Hepatic stellate cell (primary cell): ENCODE measurements at places on chromosomes 12 and 14.

GRCh38 chr12:78697817-78698415, 166.7 kb upstream of the SYT1 start:
- no peak for DNase-seq

- no peak for DNase-seq
These were observed 163.4 kb downstream of the KICS2 start for GRCh38 chr12:64058541-64059265.

- no peak for DNase-seq
These were observed 29.5 kb downstream of the DDX51 start for GRCh38 chr12:132114667-132115066.

DNA sequence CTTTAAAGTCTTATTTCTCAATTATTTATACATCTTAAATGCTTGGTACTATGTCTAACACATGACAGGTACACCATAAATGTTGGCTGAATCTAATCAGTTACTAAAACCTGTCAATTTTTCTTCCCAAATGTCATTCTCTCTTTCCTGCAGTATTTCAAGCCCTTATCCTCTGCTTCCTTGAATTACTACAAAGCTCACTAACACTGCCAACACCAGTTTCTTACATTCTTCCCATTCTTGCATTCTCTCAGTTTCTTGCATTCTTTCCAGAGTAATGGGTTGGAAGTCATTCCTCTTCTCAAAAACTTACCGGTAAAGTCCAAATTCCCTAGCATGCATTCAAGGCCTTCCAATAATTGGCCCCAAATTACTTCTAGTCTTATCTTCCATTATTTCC, 9.6 kb upstream of the SMARCC2 start:
- no peak for DNase-seq

GRCh38 chr14:67815573-67816225, 691 bp downstream of the ZFYVE26 start:
- peak; percentile 34 for DNase-seq

- no peak for DNase-seq
These were observed 268.7 kb downstream of the DAD1 start for GRCh38 chr14:22320362-22320750.

DNA sequence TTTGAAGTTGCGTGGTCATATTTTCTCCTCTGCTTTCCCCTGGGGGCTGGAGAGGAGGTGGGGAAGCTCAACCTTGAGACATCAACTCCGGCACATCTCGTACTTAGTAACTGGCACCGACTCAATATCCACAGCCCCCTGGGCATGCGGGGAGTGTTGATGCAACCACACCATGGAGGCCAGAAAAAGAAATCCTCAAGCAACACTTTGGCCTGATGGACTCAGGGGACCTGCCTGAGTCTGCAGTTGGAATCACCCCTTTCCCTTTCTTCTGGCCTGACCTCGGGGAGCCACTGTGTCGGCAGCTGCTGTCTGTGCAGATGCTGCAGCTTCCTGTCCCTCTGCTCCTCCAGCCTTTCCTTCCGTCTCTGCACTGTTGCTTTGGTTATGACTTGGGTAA, 11.4 kb upstream of the AACS start:
- no peak for DNase-seq

GRCh38 chr14:44981198-44981597, 19.2 kb downstream of the TOGARAM1 start:
- DNase-seq, result no peak

- DNase-seq, result no peak
These were observed 1017.4 kb downstream of the DIO2 start for GRCh38 chr14:79193689-79194477.

DNA sequence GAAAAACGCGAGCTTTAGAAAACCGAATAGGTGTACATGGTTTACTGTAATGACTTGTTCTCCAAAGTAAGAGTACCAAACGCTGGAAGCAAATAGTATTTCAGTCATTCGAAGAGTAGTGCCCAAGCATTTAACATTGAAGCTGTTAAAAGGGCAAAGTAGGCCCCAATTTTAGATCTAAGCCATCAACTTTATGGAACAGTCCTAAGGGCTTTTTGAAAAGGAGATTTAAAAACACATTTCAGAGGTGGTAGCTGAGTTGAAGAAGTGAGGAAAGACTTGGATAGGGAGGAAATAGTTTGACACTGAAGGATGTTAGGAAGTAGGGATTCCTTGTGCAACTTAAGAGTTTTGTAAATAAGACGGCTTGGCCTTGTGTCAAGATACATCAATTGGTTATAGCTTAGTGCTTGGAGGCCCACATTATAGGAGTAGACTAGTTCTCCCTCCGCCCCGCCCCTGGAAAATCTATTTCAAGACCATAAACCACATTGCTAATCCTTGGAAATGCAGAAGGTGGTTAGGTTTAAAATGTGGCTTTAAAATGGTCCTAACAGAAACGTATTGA, 783 bp upstream of the TUBA1B start:
- DNase-seq, result peak; percentile 26

DNA sequence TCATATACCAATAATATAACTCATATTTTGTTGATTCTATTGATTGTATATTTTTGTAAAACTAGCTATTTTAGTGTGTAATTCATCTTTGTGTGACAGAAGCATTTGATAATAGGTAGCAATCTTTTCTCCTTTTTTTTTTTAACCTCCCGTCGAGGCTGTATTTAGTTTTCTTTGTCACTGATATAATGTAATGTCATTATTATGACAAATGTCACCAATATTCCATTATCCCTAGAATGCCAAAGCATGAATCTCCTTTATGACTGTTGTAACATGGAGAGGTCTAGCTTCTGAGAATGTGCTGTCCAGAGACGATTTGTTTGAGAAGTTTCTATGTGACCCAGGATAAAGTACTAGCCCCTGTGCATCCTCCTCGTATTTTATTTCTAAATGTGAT, 639.0 kb upstream of the ATXN7L3B start:
- no peak for DNase-seq

- DNase-seq, result no peak
These were observed 55.0 kb downstream of the KDM5A start for GRCh38 chr12:334125-334524.

- no peak for DNase-seq
These were observed 24.1 kb downstream of the DMAC2L start for GRCh38 chr14:50335989-50336824.

- DNase-seq, result no peak
These were observed at the start of gene MYH7 for GRCh38 chr14:23435543-23436326. MYH7 (minus strand) TSS chr14:23435660; CDS start chr14:23433732, 1,928 bp downstream.

- DNase-seq, result no peak
These were observed 157.9 kb downstream of the PAWR start for GRCh38 chr12:79532907-79533288.

DNA sequence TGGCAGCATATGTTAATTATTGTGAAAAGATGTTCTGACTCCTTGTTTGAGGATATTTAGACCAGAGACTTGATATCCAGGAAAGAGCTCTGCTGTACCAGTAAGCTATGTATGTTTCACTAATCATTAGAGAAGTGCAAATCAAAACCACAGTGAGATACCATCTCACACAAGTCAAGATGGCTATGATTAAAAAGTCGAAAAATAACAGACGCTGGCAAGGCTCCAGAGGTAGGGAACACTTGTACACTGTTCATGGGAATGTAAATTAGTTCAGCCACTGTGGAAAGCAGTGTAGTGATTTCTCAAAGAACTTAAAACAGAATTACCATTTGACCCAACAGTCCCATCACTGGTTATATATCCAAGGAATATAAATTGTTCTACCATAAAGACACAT, 171.6 kb downstream of the DPY19L2 start:
- DNase-seq, result no peak

DNA sequence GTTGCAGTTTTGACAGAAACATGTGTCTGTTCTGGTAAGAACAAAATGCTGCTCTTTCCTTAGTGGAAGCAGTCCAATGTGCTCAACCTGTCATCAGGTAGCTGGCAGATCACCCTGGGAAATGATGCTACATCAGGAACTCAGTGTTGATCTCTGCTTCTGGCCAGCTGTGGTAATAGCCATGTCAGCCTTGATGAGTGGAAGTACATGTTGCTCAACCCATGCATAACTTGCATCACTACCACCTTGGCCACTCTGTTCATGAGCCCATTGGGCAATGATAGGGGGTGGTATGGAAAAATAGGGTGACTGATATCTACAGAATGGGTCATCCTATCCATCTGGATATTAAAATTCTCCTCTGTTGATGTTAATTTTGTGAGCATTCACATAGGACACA, 411.0 kb downstream of the C12orf50 start:
- no peak for DNase-seq

DNA sequence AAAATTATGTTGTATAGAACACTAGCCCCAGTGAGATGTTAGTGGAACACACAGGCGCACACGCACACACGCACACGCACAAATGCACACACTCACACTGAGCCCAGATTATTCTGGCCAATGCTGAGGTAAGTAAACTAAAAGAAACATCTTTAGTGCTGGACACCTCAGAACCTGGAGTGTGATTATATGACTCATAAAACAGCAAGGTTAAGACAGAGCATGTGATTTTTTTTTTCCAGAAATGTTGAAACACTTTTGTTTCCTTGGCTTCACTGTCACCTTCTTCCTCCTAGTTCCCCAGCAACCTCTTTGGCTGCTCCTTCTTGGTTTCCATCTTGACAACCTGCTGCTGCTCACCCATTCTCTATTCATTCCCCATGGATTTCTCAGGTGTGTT, 141.0 kb upstream of the ALG10B start:
- no peak for DNase-seq

DNA sequence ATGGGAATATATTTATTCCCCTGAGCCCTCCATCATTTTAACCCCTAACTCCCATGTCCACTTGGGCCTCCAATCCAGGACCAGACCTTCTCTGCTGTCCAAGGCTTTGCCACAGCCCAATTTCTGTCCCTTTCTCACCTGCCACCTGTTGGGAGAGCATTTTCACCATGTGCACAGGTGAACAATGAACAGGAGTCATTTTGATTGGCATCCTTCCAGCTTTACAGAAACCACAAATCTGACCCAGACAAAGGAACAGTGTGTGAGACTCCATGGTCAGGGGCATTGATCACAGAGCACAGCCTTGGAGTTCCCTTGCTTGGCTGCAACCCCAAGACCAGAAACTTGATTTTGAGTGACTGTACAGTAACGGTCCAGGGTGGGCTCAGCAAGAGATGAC, 91.9 kb downstream of the CRACR2A start:
- no peak for DNase-seq

- no peak for DNase-seq
These were observed 59.5 kb downstream of the DAAM1 start for GRCh38 chr14:59247801-59248584.

DNA sequence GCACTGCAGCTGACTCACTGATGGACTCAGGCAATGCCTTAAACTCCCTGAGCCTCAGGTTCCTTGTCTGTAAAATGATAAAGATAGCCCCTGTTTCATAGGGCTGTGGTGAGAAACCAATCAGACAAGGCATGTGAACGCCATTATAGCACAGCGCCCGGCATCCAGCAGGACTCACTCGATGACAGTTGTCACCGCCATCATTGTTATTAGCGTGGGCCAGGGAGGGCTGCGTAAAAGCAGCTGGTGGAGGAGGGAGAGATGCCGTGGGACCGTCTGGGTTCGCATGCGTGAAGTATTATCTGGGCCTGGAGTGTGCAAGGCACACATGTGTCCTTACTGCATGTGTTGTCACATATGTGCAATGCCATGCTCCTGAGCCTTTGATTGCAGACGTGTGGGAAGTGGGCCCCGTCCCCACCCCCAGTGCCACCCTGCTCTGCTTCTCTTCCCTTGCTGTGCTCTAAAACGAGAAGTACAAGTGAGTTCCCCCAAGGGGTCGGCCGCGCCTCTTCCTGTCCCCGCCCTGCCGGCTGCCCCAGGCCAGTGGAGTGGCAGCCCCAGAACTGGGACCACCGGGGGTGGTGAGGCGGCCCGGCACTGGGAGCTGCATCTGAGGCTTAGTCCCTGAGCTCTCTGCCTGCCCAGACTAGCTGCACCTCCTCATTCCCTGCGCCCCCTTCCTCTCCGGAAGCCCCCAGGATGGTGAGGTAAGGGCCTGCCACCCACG, at the start of gene PTPN6:
TSS of gene PTPN6 (plus strand) at position 546 of the 730 bp plus-strand sequence. CDS start at position 703, 157 bp downstream.
- DNase-seq, result no peak

- peak; percentile 32 for DNase-seq
These were observed 103.8 kb downstream of the OSBPL8 start for GRCh38 chr12:76455582-76456345.

GRCh38 chr14:79412822-79413221, 798.5 kb downstream of the DIO2 start:
- no peak for DNase-seq

DNA sequence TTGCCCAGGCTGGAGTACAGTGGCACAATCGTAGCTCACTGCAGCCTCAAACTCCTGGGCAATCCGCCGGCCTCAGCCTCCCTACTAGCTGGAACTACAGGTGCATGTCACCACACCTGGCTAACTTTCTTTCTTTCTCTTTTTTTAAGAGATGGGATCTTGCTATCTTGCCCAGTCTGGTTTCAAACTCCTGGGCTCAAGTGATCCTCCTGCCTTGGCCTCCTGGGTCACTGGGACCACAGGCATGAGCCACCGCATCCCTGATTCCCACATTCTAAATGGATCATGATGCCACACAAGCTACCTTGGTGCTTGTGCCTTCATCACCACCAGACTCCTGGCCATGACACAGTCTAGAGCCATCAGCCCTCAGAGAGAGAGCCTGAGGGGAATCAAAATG, 43.8 kb downstream of the PRKAB1 start:
- DNase-seq, result no peak

- no peak for DNase-seq
These were observed 21.9 kb downstream of the ZNF891 start for GRCh38 chr12:133108150-133108549.

DNA sequence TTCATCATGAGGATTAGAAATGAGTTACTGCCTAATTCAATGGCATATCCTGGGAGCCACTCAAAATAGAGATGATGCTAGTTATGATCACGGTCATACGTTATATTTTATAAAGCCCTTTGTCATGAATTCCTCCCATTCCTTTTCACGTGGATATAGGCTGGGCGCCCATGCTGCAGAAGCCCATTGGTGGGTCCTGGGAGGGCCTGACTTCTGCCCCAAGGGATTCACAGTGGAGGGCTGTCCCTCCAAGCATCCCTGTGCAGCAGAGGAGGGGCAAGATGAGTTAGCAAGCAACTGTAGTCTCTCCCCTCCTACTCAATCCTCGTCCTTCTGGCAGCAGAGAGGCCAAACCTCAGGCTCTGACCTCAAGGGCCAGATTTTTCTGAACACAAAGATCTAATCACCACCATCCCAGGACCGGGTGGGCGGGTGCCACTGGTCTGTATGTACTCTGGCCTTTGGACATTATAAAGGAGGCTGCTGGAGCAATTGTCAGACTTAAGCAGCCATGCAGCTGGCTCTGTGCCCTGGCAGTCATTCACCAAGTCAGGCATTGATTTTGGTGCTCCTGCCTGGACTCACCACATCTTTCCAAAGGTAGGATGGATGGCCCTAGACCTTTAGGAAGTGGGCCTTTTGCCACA, 8.6 kb downstream of the GLTP start:
- DNase-seq, result peak; percentile 10
